ENCODE measurements at places on chromosomes 6 and 20.

- peak; percentile 53 for DNase-seq
These were observed at the start of gene FILIP1 for GRCh38 chr6:75493400-75494064. FILIP1 (minus strand) TSS chr6:75493800; CDS start chr6:75414972, 78,828 bp downstream.

GRCh38 chr20:63027922-63028389 lies 21.2 kb upstream of the BHLHE23 start:
- DNase-seq = peak; percentile 70

GRCh38 chr20:42957704-42958095 lies 232.0 kb downstream of the PTPRT start:
- no peak for DNase-seq

DNA sequence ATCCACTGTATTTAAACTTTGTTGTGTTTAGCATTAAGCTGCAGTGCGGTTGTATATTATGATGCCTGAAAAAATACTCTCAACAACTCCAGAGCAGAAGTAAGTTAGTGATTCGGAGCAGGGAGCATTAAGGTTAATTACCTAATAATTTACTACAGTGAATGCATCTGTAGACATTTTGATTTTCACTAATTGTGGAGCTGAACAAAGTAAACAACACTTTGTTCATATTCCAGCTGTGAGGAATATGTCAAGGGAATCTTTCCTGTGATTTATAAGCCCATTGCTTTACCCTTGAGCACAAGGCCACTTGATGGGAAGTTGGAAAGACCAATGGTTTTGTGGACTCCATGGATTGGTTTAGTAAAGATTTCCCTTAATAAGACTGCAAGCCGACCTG lies 77.1 kb downstream of the CBLN4 start:
- DNase-seq = no peak

DNA sequence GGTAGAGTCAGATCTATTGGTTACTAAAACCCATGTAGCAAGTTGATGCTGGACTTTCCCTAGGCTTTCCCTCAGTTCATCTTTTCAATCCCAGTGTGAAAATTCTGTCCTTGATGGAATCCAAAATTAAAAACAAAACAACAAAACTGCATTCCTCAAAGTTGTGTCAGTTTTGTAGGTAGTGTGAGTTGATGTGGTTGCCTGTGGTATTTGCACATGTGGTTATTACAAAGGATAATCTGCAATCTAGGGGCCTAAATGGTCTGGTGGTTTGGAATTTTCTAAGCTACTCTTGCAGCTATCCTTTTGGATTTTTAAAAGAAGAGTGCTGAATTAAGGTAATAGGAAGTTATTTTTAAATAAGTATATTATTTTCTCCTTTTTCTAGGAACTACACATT lies 132.2 kb upstream of the SCGN start:
- peak; percentile 32 for DNase-seq

DNA sequence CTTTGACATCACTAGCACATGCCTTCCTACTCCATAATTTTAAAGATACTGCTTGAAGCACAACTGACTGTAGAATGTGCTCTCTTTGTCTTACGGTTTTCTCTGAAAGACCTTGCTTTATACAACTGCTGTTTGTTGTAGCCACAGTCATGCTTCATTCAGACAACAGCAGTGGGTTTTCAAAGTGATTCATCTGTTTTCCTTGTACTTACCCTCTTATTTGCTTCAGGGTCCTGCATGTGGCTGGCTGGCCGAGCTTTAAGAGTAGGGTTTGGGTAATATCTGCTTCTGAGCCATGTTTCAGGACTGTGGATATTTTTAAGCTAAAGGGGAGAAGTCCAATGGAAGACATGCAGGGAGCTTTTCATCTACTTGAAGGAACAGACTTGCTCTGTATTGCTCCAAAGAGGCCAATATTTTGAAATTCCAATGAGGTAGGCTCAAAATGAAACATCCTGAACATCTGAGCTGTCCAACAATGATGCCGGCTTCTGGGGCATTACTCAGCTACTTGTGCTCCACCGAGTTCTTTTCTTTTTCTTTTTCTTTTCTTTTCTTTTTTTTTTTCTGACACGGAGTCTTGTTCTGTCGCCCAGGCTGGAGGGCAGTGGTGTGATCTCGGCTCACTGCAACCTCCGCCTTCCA lies 160.2 kb upstream of the SGK1 start:
- peak; percentile 53 for DNase-seq

- peak; percentile 55 for DNase-seq
These were observed 256.9 kb upstream of the RNF24 start for GRCh38 chr20:4272225-4272624.

GRCh38 chr6:30845183-30845582 lies 39.1 kb upstream of the DDR1 start:
- no peak for DNase-seq

GRCh38 chr6:1595271-1596087 lies 14.2 kb upstream of the FOXC1 start:
- DNase-seq = no peak

GRCh38 chr20:49452011-49452482 lies 30.4 kb downstream of the KCNB1 start:
- peak; percentile 83 for DNase-seq

DNA sequence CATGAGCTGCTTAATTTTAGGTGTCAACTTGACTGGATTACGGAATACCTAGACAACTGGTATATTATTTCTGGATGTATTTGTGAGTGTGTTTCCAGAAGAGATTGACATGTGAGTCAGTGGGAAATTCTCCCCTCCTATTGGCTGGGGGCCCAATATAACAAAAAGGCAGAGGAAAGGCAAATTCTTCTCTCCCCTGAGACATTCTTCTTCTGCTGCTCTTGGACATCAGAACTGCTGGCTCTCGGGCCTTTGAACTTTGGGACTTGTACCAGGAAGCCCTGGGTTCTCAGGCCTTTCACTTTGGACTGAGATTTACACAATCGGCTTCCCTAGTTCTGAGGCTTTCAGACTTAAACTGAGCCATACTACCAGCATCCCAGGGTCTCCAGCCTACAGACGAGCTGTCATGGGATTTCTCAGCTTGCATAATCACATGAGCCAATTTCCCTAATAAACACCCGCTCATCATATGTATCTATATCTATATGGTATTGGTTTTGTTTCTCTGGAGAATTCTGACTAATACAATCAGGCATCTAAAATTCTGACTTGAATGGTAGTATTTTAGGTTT lies 7.6 kb upstream of the BTN3A3 start:
- no peak for DNase-seq

- DNase-seq = peak; percentile 77
These were observed 76.4 kb upstream of the RNF24 start for GRCh38 chr20:4091490-4092479.

DNA sequence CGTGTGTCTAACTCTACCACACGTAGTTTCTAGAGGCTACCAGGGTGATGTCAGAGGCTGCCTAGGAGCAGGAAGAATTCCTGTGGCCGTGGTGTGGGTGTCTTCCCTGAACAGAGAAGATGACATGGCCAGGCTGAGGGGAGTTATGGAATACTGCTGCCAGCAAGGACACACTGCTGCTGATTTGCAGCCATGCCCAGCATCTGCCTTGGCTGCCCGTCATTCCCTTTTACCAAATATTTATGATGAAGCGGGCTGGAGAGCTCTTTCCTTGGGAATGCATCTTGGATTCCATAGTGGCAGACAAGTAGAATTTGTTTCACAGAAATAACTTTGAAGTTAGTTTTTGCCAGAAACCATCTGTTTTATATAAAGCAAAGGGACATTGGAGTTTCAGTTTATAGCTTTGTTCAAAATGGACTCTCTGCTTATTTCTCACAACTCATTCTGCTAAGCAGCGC lies 80.8 kb upstream of the VSTM2L start:
- DNase-seq = peak; percentile 87

- DNase-seq = no peak
These were observed 178.4 kb downstream of the MBOAT1 start for GRCh38 chr6:20033697-20034407.
